ENCODE measurements at places on chromosomes 5 and 9. TPM values are rescaled to one million over a fixed set of nuclear protein-coding genes. Genes with fewer than 3 reads are reported as not detected.

- no peaks in the 10 kb centered on the region for H3K27me3 ChIP-seq
- H3K4me1 ChIP-seq, result peaks cover 56% of the 10 kb centered on the region
- H3K4me3 ChIP-seq, result no peak overlapping the region
- no peak for DNase-seq
These were observed 25.6 kb downstream of the TGFBI start for GRCh38 chr5:136054142-136055019.

DNA sequence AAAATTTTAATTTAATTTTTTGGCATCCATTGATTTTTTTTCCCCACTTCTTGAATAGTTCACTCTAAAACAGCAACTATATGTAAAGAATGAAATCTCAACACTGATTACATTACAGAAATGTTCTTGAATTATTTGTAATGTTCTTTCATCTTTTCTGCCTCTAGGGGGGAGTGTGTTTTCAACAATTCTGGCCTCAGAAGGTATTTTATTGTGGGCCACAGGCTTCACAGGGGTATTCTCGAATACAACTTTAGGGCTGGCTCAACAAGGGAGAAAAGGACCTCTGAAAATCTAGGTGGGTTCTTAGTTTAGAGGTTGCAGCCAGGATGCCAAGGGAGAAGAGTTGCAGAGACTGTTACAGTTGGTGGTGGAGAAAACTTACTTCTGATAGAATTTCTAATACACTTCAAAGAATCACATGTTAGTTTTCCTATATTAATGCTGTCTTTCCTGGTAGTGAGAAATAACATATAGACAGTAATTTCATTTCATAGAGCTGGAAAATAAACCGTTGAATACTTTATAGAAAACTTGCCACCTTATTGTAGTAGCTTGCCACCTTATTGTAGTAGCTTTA, 3.6 kb upstream of the NPR3 start:
- H3K4me1 ChIP-seq, result peaks cover 3% of the 10 kb centered on the region
- no peaks in the 10 kb centered on the region for H3K27me3 ChIP-seq
- no peak for DNase-seq
- H3K4me3 ChIP-seq, result no peak overlapping the region

DNA sequence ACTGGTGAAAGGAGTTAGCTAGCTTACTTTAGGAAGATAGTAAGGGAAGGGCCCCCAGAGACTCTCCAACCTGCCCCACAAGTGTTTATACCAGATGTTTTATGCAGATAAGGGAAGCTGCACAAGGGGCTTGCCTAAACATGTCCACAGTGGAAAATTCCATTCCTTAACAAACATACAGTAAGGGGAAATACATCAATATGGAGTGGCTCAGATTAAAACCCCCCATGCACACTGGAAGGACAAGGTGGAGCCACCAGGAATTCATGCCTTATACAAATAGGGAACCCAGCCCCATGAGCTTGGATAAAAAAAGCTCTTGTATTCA, 106.3 kb upstream of the GPBP1 start:
- H3K4me3 ChIP-seq, result no peak overlapping the region
- H3K27ac ChIP-seq, result no peak overlapping the region
- H3K36me3 ChIP-seq, result no peaks in the 10 kb centered on the region
- no peaks in the 10 kb centered on the region for H3K4me1 ChIP-seq
- no peak for DNase-seq

GRCh38 chr9:36092509-36093215, 43.9 kb upstream of the GLIPR2 start:
- DNase-seq, result no peak
- no peak overlapping the region for H3K27ac ChIP-seq
- no peak overlapping the region for H3K4me3 ChIP-seq
- H3K36me3 ChIP-seq, result no peaks in the 10 kb centered on the region
- H3K4me1 ChIP-seq, result peaks cover 12% of the 10 kb centered on the region
- no peaks in the 10 kb centered on the region for H3K27me3 ChIP-seq

- no peaks in the 10 kb centered on the region for H3K36me3 ChIP-seq
- H3K27ac ChIP-seq, result no peak overlapping the region
- no peak overlapping the region for H3K4me3 ChIP-seq
- H3K27me3 ChIP-seq, result no peaks in the 10 kb centered on the region
- H3K4me1 ChIP-seq, result no peaks in the 10 kb centered on the region
- no peak for DNase-seq
These were observed 26.6 kb upstream of the ATP6V1G1 start for GRCh38 chr9:114560956-114561355.

The GABBR2 gene
- total RNA-seq, result not detected

DNA sequence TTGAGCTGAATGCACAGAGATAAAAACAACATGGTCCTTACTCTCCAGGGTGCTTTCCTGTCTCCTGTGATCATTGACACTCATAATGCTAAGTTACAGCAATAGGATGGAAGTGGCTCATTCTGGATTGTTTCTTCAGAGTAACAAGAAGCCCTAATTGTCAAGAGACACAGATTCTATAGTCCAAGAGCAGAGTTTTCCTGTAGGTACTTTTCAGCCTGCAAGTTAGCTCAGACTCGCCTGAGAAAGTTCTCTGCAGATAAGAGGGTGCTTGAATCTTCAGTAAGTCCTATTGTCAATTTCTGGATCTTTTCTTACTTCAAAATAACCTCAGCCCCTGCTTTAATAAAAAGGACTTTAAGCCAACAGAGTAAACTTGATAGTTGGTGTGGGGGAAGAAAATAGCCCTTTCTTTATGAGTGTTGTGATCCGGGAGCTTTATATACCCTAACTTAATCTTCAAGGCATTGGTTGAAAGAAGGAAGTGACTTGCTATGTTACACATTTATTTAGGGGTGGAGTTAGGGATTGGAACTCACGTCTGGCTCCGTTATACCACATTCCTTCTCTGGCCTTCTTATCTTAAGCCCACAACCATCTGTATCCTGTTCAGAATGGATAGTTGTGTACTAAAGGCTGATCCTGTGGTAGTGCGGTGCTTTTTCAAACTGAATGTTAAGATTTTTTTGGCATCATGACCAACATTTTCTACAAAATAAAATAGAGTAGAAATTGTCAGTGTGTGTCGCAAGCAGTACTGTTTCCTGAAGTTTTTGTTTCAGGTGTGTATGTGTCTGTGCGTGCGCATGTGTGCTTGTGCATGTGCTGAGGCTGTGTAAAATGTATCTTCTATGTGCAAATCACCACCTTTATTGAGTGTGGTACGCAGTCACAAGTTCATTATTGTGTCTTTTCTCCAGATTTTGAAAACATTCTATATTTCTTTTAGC, 173.9 kb downstream of the WDR70 start:
- H3K4me3 ChIP-seq, result no peak overlapping the region
- no peak for DNase-seq
- peaks cover 12% of the 10 kb centered on the region for H3K4me1 ChIP-seq
- H3K27me3 ChIP-seq, result no peaks in the 10 kb centered on the region
- H3K27ac ChIP-seq, result no peak overlapping the region

DNA sequence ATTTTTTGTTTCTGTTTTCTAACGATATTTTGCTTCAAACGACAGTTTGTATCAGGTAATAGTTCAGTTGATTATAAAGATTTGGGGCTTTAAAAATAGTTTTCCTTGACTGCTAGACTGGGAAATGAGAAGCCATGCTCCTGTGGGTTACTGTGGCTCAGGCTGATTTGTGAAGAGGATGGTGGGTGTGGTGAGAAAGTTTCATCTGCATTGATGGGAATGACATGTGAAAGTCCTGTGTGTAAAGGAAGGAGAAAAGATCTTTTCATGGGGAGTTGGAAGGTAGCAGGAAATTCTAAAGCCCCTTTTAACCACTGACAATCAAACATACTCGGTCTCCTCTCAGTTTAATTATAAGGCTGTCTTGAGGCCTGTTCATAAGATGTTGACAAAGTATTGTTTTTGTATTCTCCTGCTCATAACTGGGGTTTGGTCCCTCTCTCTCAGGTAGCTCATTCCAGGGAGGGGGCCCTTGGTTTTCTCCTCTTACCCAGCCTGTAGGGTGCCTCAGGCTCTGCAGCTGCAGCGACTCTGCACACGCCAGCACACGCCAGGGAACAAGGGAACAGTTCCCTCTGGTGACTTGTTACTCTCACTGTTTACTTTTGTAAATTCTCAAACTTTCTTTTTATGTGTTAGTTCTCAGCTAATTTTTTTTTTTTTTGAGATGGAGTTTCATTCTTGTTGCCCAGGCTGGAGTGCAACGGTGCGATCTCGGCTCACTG, 91.6 kb downstream of the CARTPT start:
- no peaks in the 10 kb centered on the region for H3K27me3 ChIP-seq
- H3K4me3 ChIP-seq, result peak overlapping the region; percentile 45
- peaks cover 21% of the 10 kb centered on the region for H3K4me1 ChIP-seq
- peak overlapping the region; percentile 62 for H3K27ac ChIP-seq

DNA sequence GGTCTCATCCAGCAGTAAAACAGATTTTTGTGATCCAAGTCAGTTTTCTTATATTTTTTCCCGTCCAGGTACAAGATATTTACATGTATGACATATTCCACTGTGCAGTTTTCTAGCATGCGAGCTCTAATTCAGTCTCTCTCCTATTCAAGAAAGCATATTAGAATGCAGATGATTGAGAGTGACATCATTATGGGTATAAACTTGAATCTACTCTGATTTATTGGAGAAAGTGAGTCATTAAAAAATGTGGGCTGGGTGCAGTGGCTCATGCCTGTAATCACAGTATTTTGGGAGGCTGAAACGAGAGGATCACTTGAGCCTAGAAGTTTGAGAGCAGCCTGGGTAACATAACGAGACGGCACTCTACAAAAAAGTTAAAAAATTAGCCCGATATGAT, 6.2 kb downstream of the FER start:
- DNase-seq, result no peak
- H3K4me1 ChIP-seq, result peaks cover 3% of the 10 kb centered on the region
- H3K27ac ChIP-seq, result no peak overlapping the region
- no peaks in the 10 kb centered on the region for H3K27me3 ChIP-seq

- H3K27me3 ChIP-seq, result peaks cover 6% of the 10 kb centered on the region
- no peaks in the 10 kb centered on the region for H3K36me3 ChIP-seq
- H3K4me1 ChIP-seq, result no peaks in the 10 kb centered on the region
- DNase-seq, result no peak
- no peak overlapping the region for H3K4me3 ChIP-seq
These were observed 18.6 kb downstream of the CNTFR start for GRCh38 chr9:34570809-34571480.

The FBXO4 gene
- 16.2 TPM for total RNA-seq

DNA sequence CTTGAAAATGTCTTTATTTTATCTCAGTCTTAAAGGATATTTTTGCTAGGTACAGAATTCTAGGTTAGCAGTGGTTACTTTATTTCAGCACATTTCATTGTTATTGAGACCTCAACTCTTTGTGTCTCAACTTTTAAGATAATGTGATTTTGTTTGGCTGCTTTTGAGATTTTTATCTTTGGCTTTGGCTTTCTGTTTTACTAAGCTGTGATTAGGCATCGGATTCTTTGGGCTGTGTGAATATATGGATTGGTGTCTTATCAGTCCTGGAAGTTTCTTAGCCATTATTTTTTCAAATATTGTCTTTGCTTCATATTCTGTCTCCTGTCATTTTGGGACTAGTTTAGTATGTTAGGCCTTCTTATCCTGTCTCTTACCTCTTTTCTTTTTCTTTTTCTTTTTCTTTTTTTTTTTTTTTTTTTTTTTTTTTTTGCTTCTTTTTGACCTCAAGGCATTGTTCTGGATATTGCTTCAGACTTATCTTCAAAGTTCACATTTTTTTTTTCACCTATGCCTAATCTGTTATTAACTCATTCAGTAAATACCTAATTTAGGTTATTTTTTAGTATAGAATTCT, 20.1 kb upstream of the APC start:
- H3K36me3 ChIP-seq, result no peaks in the 10 kb centered on the region
- no peaks in the 10 kb centered on the region for H3K27me3 ChIP-seq
- no peak overlapping the region for H3K27ac ChIP-seq
- DNase-seq, result no peak

The ZDHHC21 gene
- total RNA-seq, result 18.7 TPM

DNA sequence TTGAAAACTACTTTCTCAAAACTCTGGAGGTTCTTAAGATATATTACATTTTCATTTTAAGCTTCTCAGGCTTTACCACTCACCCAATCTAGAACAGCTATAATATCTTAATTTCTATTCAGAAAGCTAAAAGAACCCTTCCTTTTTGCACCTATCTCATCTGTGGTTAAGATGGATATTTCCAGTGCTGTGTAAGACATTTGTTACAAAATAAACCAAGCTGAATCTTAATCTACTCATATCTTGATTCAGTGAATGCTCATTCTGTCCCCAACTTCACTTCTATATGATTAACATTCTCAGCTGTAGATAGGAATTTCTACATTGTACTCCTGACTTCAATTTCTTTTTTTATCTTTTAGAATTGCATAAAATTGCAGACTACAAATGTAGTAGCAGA, 15.0 kb downstream of the ABHD17B start:
- H3K4me1 ChIP-seq, result peaks cover 27% of the 10 kb centered on the region
- H3K36me3 ChIP-seq, result no peaks in the 10 kb centered on the region
- H3K27ac ChIP-seq, result peak overlapping the region; percentile 3
- H3K27me3 ChIP-seq, result no peaks in the 10 kb centered on the region

DNA sequence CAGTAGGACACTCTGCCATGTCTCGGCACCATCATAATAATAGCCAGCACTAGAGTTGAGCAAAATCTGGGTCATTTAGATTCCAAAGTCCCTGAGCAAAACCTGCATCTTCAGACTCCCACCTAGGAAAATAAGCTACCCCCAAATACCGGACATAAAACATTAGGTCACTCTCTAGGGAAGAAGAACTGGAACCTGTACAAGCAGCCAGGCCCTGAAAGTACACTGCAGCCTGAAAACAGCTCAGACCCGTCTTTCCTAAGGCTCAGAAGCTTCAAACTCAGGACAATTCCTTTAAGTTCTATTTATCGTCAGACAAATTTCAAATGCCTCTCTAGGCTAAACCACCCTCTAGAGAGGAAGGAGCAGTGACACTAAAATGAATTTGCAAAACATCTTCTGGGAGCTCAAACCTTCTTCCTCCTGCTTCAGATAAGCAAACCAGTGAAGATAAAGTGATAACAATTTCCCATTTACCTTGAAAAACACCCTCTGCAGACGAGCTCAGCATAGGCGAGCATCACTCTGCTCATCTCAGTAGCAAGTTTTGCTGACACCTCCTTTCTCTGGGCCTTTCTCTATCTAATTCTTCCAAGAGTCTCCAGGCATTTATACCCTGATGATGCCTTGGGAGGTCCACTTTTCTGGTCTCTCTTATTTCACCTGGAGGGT, 34.0 kb downstream of the ADAM19 start:
- H3K4me3 ChIP-seq, result peak overlapping the region; percentile 34
- H3K4me1 ChIP-seq, result peaks cover 64% of the 10 kb centered on the region
- H3K27me3 ChIP-seq, result no peaks in the 10 kb centered on the region
- H3K36me3 ChIP-seq, result peaks cover 4% of the 10 kb centered on the region
- H3K27ac ChIP-seq, result peak overlapping the region; percentile 38
- DNase-seq, result no peak

- H3K4me1 ChIP-seq, result peaks cover 13% of the 10 kb centered on the region
- DNase-seq, result no peak
- no peak overlapping the region for H3K27ac ChIP-seq
- no peak overlapping the region for H3K4me3 ChIP-seq
- H3K27me3 ChIP-seq, result no peaks in the 10 kb centered on the region
These were observed 40.1 kb downstream of the MACIR start for GRCh38 chr5:103298607-103299188.

The PCDHB14 gene
- total RNA-seq, result 14.6 TPM

- H3K27ac ChIP-seq, result no peak overlapping the region
- no peak for DNase-seq
- no peak overlapping the region for H3K4me3 ChIP-seq
- no peaks in the 10 kb centered on the region for H3K4me1 ChIP-seq
- no peaks in the 10 kb centered on the region for H3K27me3 ChIP-seq
- H3K36me3 ChIP-seq, result no peaks in the 10 kb centered on the region
These were observed 36.1 kb upstream of the KIF4B start for GRCh38 chr5:154977409-154977808.

Data from thoracic aorta (tissue), 2 donors.